ENCODE measurements at places on chromosomes 7 and 10. TPM values are rescaled to one million over a fixed set of nuclear protein-coding genes. Genes with fewer than 3 reads are reported as not detected.
A peak's percentile ranks its signal among the peaks of the same experiment; 100 is the strongest.

- H3K4me1 ChIP-seq, result peaks cover 10% of the 10 kb centered on the region
- DNase-seq, result no peak
- no peak overlapping the region for H3K4me3 ChIP-seq
- no peak overlapping the region for H3K27ac ChIP-seq
- H3K27me3 ChIP-seq, result no peaks in the 10 kb centered on the region
- H3K36me3 ChIP-seq, result no peaks in the 10 kb centered on the region
Observed at GRCh38 chr10:88390041-88390440, 193.1 kb downstream of the RNLS start.

DNA sequence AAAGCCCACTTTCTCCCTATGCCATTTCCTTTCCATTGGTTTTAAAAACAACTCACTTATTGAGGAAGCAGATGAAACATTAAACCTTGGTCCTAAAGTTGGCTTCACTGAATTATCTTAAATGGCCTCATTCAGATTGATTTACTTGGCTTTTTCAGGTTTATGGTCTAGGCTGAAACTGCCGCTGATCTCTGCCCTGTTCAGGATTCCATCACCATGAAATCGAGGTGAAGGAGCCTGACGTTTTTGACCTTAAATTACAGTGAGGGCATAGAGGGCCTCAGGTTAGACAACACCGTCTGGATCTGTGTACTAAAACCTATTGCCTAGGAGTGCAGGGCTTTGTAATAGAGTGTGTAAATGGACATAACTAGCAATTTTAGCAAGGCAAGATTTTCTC lies 383.7 kb downstream of the THSD7A start:
- no peaks in the 10 kb centered on the region for H3K27me3 ChIP-seq
- no peak overlapping the region for H3K4me3 ChIP-seq
- H3K36me3 ChIP-seq, result no peaks in the 10 kb centered on the region
- no peaks in the 10 kb centered on the region for H3K4me1 ChIP-seq
- DNase-seq, result no peak
- no peak overlapping the region for H3K27ac ChIP-seq

GRCh38 chr7:68461430-68461829 lies 1136.8 kb upstream of the AUTS2 start:
- DNase-seq, result no peak
- no peak overlapping the region for H3K27ac ChIP-seq
- H3K36me3 ChIP-seq, result no peaks in the 10 kb centered on the region
- H3K4me1 ChIP-seq, result no peaks in the 10 kb centered on the region
- H3K4me3 ChIP-seq, result no peak overlapping the region

- H3K4me1 ChIP-seq, result no peaks in the 10 kb centered on the region
- no peak overlapping the region for H3K27ac ChIP-seq
Observed at GRCh38 chr7:50632561-50633413, 67.6 kb upstream of the DDC start.

- H3K27ac ChIP-seq, result no peak overlapping the region
- no peak for DNase-seq
- H3K36me3 ChIP-seq, result no peaks in the 10 kb centered on the region
Observed at GRCh38 chr7:31120800-31121513, 68.8 kb downstream of the ADCYAP1R1 start.

DNA sequence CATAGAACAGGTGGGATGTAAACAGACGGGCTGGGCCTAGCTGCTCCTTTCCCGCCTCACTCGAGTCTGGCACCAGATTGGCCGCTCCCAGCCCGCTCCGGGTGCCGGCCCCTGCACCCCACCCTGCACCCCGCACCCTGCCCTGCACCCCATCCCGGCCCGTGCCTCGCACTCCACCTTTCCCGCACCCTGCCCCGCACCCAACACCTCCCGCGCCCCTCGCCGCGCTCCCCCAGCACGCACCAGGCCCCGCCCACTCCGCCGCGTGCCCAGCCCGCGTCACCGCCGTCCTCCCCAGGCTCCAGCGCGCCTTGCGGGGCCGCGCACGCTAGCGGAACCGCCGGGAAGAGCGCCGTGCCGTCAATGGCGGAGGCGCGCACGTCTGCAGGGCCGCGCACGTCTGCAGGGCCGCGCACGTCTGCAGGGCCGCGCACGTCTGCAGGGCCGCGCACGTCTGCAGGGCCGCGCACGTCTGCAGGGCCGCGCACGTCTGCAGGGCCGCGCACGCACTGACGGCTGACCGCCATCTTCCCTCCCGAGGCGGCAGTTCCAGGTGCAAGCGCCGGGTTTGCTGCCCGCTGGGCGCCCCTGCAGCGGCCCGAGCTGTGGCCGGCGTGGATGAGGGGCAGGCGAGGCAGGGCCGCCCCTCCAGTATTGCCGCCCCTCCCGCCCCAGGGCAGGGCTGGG lies at the start of gene UBE3C:
Gene UBE3C (plus strand): TSS at position 503 of the 687 bp plus-strand sequence. CDS start 347 bp downstream, outside the sequence.
- DNase-seq, result peak; percentile 56
- H3K36me3 ChIP-seq, result no peaks in the 10 kb centered on the region
- H3K4me3 ChIP-seq, result peak within 1 kb of the TSS; percentile 63
- no peaks in the 10 kb centered on the region for H3K27me3 ChIP-seq
- peak within 1 kb of the TSS; percentile 84 for H3K27ac ChIP-seq
- H3K4me1 ChIP-seq, result peaks cover 18% of the 10 kb centered on the region

DNA sequence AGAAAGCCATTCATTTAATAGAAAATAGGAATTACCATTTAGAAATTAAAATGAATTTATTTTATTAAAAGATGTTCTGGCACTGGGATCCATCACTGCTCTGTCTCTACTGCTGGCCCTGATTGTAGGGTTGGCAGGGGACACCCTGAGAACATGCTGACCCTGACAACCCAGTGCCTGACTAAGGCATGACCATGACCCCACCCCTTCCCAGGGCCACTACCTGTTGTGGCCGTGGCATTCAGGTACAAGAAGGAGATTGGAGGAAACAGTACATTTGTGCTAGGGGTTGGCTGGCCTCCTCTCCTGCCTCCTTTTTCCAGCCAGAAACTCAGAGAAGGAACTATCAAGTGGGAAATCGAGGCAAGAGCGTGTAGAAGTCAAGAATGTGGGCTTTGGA lies 197.0 kb upstream of the ZMIZ1 start:
- no peaks in the 10 kb centered on the region for H3K36me3 ChIP-seq
- H3K4me3 ChIP-seq, result no peak overlapping the region
- DNase-seq, result no peak
- H3K27ac ChIP-seq, result no peak overlapping the region
- H3K4me1 ChIP-seq, result no peaks in the 10 kb centered on the region

GRCh38 chr7:81887098-81888090 lies 117.5 kb upstream of the HGF start:
- no peaks in the 10 kb centered on the region for H3K36me3 ChIP-seq
- no peaks in the 10 kb centered on the region for H3K27me3 ChIP-seq
- H3K4me3 ChIP-seq, result no peak overlapping the region
- DNase-seq, result no peak
- no peak overlapping the region for H3K27ac ChIP-seq

- no peak for DNase-seq
- H3K27me3 ChIP-seq, result no peaks in the 10 kb centered on the region
- H3K4me1 ChIP-seq, result no peaks in the 10 kb centered on the region
- H3K36me3 ChIP-seq, result peaks cover 19% of the 10 kb centered on the region
Observed at GRCh38 chr10:102001435-102002068, 54.4 kb downstream of the ARMH3 start.

GRCh38 chr10:103748020-103748419 lies 107.4 kb downstream of the SH3PXD2A start:
- no peak overlapping the region for H3K27ac ChIP-seq
- no peak overlapping the region for H3K4me3 ChIP-seq
- no peaks in the 10 kb centered on the region for H3K27me3 ChIP-seq
- no peaks in the 10 kb centered on the region for H3K4me1 ChIP-seq
- DNase-seq, result no peak
- H3K36me3 ChIP-seq, result no peaks in the 10 kb centered on the region

DNA sequence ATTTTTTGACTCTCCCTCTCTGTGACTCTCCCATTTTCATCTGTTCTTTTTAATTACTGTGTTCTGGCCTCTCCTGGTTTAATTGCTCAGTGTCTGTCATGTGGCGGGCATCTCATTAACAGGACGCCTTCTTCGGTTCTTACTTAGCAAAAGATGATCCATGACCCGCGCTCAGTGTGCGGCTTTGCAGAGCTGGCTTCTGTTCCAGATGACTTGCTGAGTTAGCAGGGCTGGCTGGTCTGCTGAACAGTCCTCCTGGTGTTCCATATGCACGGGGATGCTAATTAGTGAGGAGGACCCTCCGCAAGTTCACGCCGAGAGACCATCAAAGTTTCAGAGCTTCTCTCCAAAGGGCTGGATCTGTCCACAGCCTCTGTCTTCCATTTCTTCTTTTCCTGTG lies 258.6 kb upstream of the MKI67 start:
- peaks cover 17% of the 10 kb centered on the region for H3K27me3 ChIP-seq
- H3K4me3 ChIP-seq, result no peak overlapping the region
- H3K4me1 ChIP-seq, result no peaks in the 10 kb centered on the region
- no peaks in the 10 kb centered on the region for H3K36me3 ChIP-seq
- no peak for DNase-seq

DNA sequence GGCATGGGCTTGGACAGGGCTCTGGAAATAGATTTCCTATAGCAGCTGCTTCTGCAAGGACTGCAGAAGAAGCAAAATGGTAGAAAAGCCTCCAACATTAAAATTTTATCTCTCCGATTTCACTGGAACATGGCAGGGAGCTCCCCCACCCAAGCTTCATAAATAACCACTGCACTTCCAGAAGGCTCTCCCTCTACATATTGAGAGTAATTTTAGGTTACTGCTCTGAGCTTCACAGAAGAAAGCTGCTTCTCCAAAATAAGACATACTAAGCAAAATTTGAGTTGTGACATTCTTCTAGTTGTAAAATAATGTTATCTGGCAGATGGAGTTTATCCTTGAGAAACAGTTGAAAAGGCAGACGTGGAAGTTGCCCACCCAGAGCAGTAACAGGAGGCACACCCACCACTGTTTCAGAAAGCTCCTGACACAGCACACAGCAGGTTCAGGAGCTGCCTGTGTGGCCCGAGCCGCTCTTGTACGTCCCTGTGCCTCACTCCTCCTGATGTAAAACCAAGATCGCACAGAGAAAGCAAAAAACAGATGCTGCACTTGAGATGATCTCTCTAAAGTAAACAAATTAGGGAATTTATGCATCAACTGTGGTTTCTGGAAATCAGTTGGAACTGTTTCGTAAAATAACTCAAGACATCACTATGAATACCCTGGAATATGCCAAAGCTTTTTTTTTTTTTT lies 621.0 kb downstream of the PARD3 start:
- H3K27ac ChIP-seq, result no peak overlapping the region
- H3K27me3 ChIP-seq, result no peaks in the 10 kb centered on the region
- DNase-seq, result no peak
- no peaks in the 10 kb centered on the region for H3K36me3 ChIP-seq
- no peaks in the 10 kb centered on the region for H3K4me1 ChIP-seq

DNA sequence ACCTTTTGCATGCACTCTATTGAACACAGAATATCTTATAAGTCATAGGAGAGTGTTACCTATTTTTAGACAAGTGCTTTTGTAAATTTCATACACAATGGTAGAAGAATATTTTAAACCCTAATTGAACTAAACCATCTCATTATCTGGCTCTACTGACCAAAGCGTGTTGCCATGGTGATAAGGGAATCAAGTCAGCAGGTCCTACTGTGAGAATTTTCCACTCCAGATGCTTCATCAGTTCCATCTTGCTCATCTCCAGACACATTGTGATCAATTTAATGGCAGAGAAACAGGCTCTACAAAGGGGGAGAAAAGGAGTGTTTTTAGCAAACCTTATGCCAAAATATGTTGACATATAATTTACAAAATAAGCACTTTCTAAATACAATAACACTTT lies 621.9 kb upstream of the GHITM start:
- H3K36me3 ChIP-seq, result no peaks in the 10 kb centered on the region
- H3K4me1 ChIP-seq, result no peaks in the 10 kb centered on the region
- no peak for DNase-seq
- H3K4me3 ChIP-seq, result no peak overlapping the region
- H3K27me3 ChIP-seq, result no peaks in the 10 kb centered on the region

DNA sequence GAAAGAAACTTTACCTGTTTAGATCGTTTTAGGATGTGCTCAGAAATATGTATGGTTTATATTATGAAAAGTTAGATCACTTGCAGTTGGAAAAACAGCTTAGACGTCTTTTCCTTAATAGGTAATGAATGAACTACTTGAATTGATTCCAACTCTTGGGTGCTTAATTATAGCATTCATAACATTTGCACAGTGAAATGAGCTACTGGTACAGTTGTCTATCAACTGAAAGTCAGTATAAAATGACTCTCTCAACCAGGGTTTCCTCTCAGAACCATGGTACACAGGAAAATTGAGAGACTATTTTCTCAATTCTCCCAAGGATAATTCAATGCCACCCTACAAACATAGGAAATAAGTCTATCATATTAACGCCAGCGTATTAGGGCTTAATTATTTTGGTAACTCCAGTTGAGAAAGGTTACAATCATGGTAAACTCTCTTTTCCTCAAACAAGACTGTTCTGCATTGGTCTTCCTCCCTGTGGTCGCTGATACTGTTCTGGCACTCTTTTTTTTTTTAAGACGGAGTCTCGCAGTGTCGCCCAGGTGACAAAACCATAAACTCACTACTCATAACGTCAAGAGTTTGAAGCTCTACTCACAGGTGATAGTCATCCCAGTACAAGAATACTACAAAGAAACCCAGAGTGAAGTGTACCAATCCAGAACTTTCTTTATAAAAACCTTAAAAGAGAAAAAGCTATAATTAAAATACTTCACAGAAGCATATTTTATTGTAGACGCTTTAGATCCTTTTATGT lies 2.0 kb downstream of the ANLN start:
- peak overlapping the region; percentile 89 for H3K4me3 ChIP-seq
- no peaks in the 10 kb centered on the region for H3K27me3 ChIP-seq
- peaks cover 20% of the 10 kb centered on the region for H3K36me3 ChIP-seq
- peaks cover 53% of the 10 kb centered on the region for H3K4me1 ChIP-seq

GRCh38 chr7:105309235-105310169 lies 79.2 kb downstream of the SRPK2 start:
- H3K27me3 ChIP-seq, result no peaks in the 10 kb centered on the region
- no peak for DNase-seq
- peak overlapping the region; percentile 59 for H3K27ac ChIP-seq
- H3K4me1 ChIP-seq, result peaks cover 50% of the 10 kb centered on the region
- no peaks in the 10 kb centered on the region for H3K36me3 ChIP-seq

- no peak for DNase-seq
Observed at GRCh38 chr7:75928568-75928914, 13.6 kb downstream of the POR start.

- no peak overlapping the region for H3K27ac ChIP-seq
- no peak overlapping the region for H3K4me3 ChIP-seq
- no peaks in the 10 kb centered on the region for H3K27me3 ChIP-seq
- no peaks in the 10 kb centered on the region for H3K36me3 ChIP-seq
- H3K4me1 ChIP-seq, result no peaks in the 10 kb centered on the region
Observed at GRCh38 chr10:127314797-127315196, 118.4 kb upstream of the INSYN2A start.

TEX47 gene
- total RNA-seq, result not detected

FAM221A gene
- 8.4 TPM for total RNA-seq

FLNC gene
- total RNA-seq, result 10.2 TPM

ENTPD1 gene
- total RNA-seq, result 0.31 TPM

IFIT2 gene
- total RNA-seq, result 31.6 TPM

CYP3A7 gene
- total RNA-seq, result not detected

SPDYE11 gene
- total RNA-seq, result not detected

MYH16 gene
- 0.23 TPM for total RNA-seq

TMEM213 gene
- not detected for total RNA-seq

BBIP1 gene
- total RNA-seq, result 55.2 TPM

IL2RA gene
- total RNA-seq, result 0.33 TPM

NCAPG2 gene
- 81.4 TPM for total RNA-seq

Measured in Panc1 (cell line).